ENCODE measurements at places on chromosomes 2 and 18.

GRCh38 chr2:13652531-13653313 lies 936.0 kb downstream of the TRIB2 start:
- no peak for DNase-seq

- DNase-seq: no peak
Observed at GRCh38 chr2:10548626-10549025, 100.5 kb upstream of the ODC1 start.

DNA sequence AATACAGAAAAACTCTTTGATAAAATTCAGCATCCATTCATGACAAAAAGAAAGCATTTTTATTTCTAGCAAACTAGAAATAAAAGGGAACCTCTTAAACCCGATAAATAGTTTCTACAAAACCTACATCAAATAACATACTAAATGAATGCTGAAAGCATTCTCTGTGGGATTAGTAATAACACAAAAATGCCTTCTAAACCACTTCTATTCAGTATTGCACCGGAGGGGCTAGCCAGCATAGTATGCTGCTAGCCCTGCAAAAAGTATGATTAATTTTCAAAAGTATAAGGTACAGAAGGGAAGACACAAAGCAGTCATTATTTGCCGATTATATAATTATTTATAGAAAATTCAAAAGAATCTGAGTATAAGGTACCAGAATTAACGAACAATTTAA lies 145.2 kb downstream of the DTNB start:
- no peak for DNase-seq

DNA sequence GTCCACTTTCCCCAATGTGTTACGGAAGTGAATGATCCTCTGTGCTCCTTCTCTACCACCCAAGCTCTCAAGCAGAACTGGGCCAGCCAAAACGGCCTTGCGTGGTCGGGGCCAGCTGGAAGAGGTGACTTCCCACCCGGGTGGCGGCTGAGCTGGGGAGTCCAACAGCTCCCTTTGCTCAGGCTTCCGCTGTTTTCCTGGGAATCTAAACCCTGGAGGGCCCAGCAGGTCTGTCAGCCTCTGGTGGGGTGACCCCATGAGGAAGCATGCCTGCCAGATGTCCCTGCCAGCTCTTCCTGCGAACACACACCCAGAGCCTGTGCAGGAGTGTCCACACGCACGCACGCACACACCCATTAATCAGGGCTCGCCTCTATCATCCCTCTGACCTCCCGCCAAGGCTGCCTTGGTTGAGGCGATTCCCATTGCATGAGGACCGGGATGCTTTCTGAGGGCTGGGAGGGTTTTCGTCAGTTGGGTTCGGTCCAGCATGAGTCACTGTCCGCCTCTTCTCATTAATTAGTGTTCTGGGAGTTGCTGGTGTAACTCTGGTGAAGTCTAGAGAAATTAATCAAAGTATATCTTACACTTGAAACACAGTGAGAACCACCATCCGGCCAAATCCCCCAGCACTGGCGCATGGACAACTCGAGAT lies 90.6 kb downstream of the TWIST2 start:
- DNase-seq: no peak

- peak; percentile 54 for DNase-seq
Observed at GRCh38 chr2:127080938-127081755, 25.8 kb downstream of the BIN1 start.

GRCh38 chr2:147758821-147759220 lies 86.0 kb upstream of the ACVR2A start:
- no peak for DNase-seq

GRCh38 chr2:240142859-240143258 lies 2.4 kb upstream of the OTOS start:
- DNase-seq: no peak

GRCh38 chr2:222332116-222332515 lies 33.3 kb upstream of the PAX3 start:
- no peak for DNase-seq

- DNase-seq: no peak
Observed at GRCh38 chr2:143937723-143938350, 582.1 kb downstream of the ZEB2 start.

DNA sequence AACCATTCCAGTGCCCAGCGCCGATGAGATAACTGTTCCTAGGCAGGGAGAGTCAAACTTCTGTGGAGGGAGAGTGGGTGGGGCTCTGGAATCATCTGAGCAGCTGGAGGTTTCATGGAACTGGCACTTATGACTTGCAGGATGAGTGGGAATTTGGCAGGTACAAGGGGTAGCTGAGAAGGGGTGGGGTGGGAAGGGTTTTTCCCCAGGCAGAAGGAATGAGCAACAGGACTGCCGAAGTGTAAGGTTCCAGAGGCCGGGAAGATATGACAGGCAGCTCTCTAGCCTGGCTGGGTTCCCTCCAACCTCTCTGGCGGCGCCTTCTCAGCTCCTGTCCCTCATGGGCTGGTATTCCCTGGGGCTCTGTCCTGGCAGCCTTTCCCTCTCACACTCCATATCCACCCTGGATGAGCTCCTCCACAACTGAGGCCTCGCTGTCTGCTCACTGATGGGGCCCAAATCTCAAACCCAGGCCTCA lies 2.5 kb upstream of the TET3 start:
- DNase-seq: no peak

- no peak for DNase-seq
Observed at GRCh38 chr2:148867079-148867769, 7.8 kb upstream of the KIF5C start.

GRCh38 chr2:155815275-155815674 lies 517.2 kb downstream of the NR4A2 start:
- no peak for DNase-seq

DNA sequence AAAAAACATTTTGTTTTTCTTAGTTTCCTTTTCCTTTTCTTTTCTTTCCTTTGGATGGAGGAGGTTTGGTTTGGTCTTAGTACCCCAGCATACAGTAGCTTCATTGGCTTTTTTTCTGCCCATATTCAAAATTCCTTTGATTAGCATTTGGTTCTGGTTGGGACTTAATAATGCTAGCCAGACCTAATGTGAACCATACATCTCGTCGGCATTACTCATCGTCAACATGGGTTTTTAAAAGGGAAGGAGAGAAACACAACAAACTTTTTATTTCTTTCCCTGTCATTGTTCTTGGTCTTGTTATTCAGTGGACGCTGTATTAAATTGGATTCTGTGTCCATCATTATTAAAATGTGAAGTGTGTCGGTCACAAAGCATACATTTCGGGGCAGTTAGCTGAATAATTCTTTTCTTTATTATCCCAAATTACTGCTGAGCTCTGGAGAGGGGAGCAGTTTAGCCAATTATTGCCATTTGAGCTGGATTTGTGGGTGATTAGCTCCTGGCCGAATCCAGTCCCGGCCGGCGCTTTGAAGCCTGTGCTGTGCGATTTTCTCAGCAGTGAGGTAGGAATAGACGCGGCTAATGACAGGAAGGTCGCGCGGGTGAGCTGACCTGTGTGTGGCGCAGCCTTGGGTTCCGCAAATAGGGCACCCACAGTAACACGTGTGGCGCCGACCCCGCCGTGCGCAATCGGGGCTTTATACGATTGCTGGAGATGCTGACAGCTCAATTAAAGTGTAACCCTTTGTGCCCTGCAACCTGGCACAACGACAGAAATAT lies 303.3 kb downstream of the GBX2 start:
- no peak for DNase-seq

- no peak for DNase-seq
Observed at GRCh38 chr18:32081881-32082280, 9.8 kb upstream of the RNF138 start.
